ENCODE measurements at places on chromosomes 5 and 9. TPM values are rescaled to one million over a fixed set of nuclear protein-coding genes. Genes with fewer than 3 reads are reported as not detected.

The PCDHB14 gene
- 1.3 TPM for total RNA-seq

The TEX48 gene
- not detected for total RNA-seq

The IFNA2 gene
- total RNA-seq = not detected

The GARIN3 gene
- total RNA-seq = not detected

The LRRC19 gene
- 3.7 TPM for total RNA-seq

The HCN1 gene
- total RNA-seq = not detected

The PTGR1 gene
- 145 TPM for total RNA-seq

The BHMT gene
- total RNA-seq = 1.8 TPM

The ENTPD8 gene
- 0.92 TPM for total RNA-seq

The TNFSF8 gene
- total RNA-seq = 5.8 TPM

The NUTM2F gene
- total RNA-seq = not detected

The RGS14 gene
- not detected for total RNA-seq

The INSYN2B gene
- total RNA-seq = not detected

The NXNL2 gene
- total RNA-seq = not detected

The VLDLR gene
- 110 TPM for total RNA-seq

Measured in stomach (tissue), 19 donors.